ENCODE measurements at places on chromosomes 11 and 22. TPM values are rescaled to one million over a fixed set of nuclear protein-coding genes. Genes with fewer than 3 reads are reported as not detected.

OR52E2 gene
- not detected for total RNA-seq

C22orf23 gene
- total RNA-seq: not detected

SERHL2 gene
- 5.1 TPM for total RNA-seq

PGA5 gene
- not detected for total RNA-seq

TREH gene
- total RNA-seq: not detected

DNA sequence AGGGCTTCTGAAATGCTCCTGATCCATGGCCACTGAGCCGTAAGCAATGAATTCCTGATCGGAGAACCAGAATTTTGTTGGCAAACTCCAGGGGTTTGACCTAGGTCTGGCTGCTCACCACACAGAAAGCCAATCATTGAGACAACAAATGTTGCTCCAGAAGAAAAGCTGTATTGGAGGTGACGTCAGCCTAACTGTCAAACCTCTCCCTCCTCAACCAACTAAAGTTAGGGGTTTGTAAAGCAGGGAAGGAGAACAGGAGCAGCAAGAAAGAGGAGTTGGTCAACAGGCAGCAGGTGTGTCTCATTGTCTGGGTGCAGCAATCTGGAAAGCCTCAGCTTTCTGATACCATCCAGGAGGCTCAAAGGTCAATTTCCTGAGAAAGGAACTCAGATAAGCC, 133.7 kb upstream of the SEZ6L start:
- H3K36me3 ChIP-seq: peaks cover 14% of the 10 kb centered on the region
- H3K27ac ChIP-seq: no peak overlapping the region
- no peaks in the 10 kb centered on the region for H3K4me1 ChIP-seq
- peaks cover 14% of the 10 kb centered on the region for H3K27me3 ChIP-seq
- DNase-seq: no peak

DNA sequence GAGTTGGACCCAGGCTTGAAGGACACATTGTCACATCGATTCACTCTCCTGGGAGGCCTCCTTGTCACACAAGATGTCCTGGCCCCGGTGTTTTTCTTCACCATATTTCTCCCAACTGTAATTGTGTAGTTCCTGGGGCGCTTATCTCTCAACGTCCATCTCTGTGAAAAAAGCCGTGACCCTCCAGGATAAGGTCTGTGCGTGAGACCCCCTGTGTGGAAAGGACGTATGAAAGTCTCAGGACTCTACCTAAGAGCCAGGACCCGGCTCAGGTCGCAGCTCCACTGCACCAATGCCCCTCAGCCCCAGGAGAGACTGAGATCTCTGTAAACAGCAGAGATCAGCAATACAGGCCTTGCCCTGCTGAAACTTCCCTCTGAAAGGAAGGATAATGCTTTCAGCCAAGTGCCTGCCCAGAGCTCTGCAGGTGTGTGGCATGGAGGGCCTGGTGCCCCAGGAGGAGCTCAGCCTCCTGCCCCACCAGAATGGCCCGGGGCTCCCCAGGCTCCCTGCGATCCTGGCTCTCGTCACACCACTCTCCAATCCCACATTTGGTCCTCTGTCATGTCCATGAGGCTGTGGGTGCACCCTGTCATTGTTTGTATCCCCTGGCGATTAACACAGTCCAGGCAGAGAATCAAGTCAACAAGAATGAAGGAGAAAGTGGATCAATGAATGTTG, 119.2 kb upstream of the TMEM45B start:
- no peak overlapping the region for H3K27ac ChIP-seq
- H3K36me3 ChIP-seq: no peaks in the 10 kb centered on the region
- no peak overlapping the region for H3K4me3 ChIP-seq
- no peaks in the 10 kb centered on the region for H3K27me3 ChIP-seq
- no peak for DNase-seq

- peaks cover 7% of the 10 kb centered on the region for H3K4me1 ChIP-seq
- no peak for DNase-seq
- H3K36me3 ChIP-seq: no peaks in the 10 kb centered on the region
- H3K4me3 ChIP-seq: no peak overlapping the region
These were observed 157.0 kb upstream of the TIMP3 start for GRCh38 chr22:32644252-32645100.

- peak overlapping the region; percentile 29 for H3K27ac ChIP-seq
- H3K27me3 ChIP-seq: no peaks in the 10 kb centered on the region
- no peak overlapping the region for H3K4me3 ChIP-seq
- DNase-seq: no peak
- H3K4me1 ChIP-seq: peaks cover 14% of the 10 kb centered on the region
These were observed 204.3 kb downstream of the TENM4 start for GRCh38 chr11:79236541-79236971.

GRCh38 chr11:59706518-59707285, 6.9 kb downstream of the OR10V1 start:
- DNase-seq: no peak
- H3K27me3 ChIP-seq: peaks cover 3% of the 10 kb centered on the region
- H3K4me3 ChIP-seq: no peak overlapping the region
- no peak overlapping the region for H3K27ac ChIP-seq
- H3K36me3 ChIP-seq: no peaks in the 10 kb centered on the region

DNA sequence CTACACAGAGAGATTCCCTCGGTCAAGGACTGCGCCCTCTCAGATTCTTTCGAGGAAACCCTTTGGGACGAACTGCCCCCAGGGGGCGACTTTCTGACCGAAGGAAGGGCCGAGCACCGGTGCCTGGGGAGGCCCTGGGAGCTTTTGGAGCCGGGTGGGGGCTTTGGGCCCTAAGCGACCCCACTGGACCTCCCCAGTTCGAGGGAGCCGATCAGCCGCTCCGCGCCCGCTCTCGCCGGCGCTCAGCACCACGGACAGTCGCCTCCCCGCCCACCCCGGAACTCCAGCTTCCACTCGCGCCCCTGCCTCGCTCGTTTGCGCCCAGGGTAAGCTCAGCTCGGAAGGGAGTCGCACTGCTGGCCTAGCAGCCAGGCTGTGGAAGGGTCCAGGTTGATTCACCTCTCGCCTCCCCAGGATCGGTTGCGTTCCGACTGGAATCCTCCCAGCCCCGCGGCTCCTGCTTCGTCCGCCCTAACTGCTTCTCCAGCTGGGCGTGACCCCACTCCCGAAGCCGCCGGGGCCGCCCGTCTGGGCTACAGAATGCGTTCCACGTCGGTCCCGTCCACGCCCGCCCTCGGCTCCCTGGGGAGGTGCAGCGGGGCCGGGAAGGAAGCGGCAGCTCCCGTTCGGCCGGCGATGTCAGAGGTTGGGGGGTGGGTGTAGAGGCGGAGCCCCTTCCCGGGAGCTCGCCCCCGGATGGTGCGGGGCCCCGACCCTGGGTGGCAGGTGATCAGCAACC, 428 bp downstream of the SCN3B start:
- H3K27ac ChIP-seq: peak overlapping the region; percentile 39
- DNase-seq: no peak
- H3K4me3 ChIP-seq: peak overlapping the region; percentile 57
- H3K27me3 ChIP-seq: no peaks in the 10 kb centered on the region
- H3K4me1 ChIP-seq: peaks cover 22% of the 10 kb centered on the region
- H3K36me3 ChIP-seq: no peaks in the 10 kb centered on the region

GRCh38 chr11:119615882-119616196, 113.2 kb downstream of the NECTIN1 start:
- no peaks in the 10 kb centered on the region for H3K27me3 ChIP-seq
- H3K4me1 ChIP-seq: no peaks in the 10 kb centered on the region
- H3K36me3 ChIP-seq: no peaks in the 10 kb centered on the region
- no peak overlapping the region for H3K4me3 ChIP-seq
- no peak overlapping the region for H3K27ac ChIP-seq
- DNase-seq: no peak

- H3K36me3 ChIP-seq: no peaks in the 10 kb centered on the region
- DNase-seq: no peak
- H3K4me3 ChIP-seq: no peak overlapping the region
- H3K4me1 ChIP-seq: no peaks in the 10 kb centered on the region
These were observed 205.9 kb downstream of the ST3GAL4 start for GRCh38 chr11:126561327-126561893.

DNA sequence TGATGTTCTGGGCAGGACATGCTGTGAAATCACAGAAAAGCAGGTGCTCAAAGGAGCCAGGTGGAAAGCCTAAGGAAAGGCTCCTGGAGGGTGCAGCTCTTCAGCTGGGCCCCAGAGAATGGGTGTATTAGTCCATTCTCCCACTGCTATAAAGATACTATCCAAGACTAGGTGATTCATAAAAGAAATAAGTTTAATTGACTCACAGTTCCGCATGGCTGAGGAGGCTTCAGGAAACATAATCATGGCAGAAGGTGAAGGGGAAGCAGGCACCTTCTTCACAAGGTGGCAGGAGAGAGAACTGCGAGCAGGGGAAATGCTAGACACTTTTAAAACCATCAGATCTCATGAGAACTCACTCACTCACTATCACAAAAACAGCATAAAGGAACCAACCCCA, 43.1 kb upstream of the DEUP1 start:
- no peak overlapping the region for H3K27ac ChIP-seq
- no peaks in the 10 kb centered on the region for H3K36me3 ChIP-seq
- DNase-seq: no peak
- no peaks in the 10 kb centered on the region for H3K27me3 ChIP-seq

- H3K27ac ChIP-seq: no peak overlapping the region
- no peaks in the 10 kb centered on the region for H3K36me3 ChIP-seq
- H3K4me1 ChIP-seq: no peaks in the 10 kb centered on the region
- no peaks in the 10 kb centered on the region for H3K27me3 ChIP-seq
- DNase-seq: no peak
- H3K4me3 ChIP-seq: no peak overlapping the region
These were observed 427.9 kb downstream of the JRKL start for GRCh38 chr11:96817482-96818399.

DNA sequence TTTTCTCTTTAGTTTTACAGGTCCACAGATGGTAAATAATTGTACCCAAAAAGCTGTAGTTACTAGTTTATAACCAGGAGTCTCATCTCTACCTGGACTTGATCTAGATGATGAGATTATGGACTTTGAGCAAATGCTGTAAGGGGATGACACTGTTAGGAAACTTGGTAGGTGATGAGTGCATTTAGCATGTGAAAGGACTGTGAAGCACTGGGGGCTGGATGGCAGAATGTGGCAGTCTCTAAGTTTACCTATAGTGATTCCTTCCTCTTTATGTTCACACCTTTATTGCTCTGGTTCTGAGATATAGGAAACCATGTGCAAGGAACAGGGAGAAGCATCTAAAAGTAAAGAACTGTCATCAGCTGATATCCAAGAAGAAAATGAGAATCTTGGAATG, 230.7 kb upstream of the CHORDC1 start:
- H3K4me3 ChIP-seq: no peak overlapping the region
- no peak overlapping the region for H3K27ac ChIP-seq
- H3K27me3 ChIP-seq: no peaks in the 10 kb centered on the region

- H3K4me3 ChIP-seq: no peak overlapping the region
- DNase-seq: no peak
- H3K36me3 ChIP-seq: no peaks in the 10 kb centered on the region
- H3K4me1 ChIP-seq: peaks cover 54% of the 10 kb centered on the region
- peak overlapping the region; percentile 83 for H3K27ac ChIP-seq
- H3K27me3 ChIP-seq: no peaks in the 10 kb centered on the region
These were observed 11.7 kb upstream of the SORL1-AS1 start for GRCh38 chr11:121464352-121464946.

- H3K4me3 ChIP-seq: no peak overlapping the region
- H3K36me3 ChIP-seq: no peaks in the 10 kb centered on the region
- DNase-seq: no peak
- no peaks in the 10 kb centered on the region for H3K27me3 ChIP-seq
- H3K27ac ChIP-seq: peak overlapping the region; percentile 89
These were observed 16.0 kb downstream of the TXN2 start for GRCh38 chr22:36465232-36466021.

DNA sequence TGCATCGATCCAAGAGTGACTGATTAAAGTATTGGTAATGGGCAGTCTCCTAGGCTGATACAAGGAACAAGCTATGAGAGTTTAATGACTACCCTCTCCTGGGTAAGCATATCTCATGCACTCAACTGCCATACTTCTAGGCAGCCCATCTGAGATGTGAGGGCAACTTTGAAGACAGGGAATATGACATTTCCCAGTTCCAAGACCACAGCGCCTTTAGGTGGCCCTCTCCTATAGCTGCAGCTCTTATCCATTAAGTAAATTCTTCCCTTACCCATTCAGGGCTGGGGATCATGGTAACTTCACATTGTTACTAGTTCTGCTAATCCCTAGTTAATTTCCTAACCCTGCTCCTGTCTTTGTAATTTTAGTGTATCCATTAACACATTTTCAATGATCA, 157.3 kb upstream of the CTSC start:
- no peaks in the 10 kb centered on the region for H3K4me1 ChIP-seq
- H3K36me3 ChIP-seq: no peaks in the 10 kb centered on the region
- H3K4me3 ChIP-seq: no peak overlapping the region
- H3K27ac ChIP-seq: no peak overlapping the region

DNA sequence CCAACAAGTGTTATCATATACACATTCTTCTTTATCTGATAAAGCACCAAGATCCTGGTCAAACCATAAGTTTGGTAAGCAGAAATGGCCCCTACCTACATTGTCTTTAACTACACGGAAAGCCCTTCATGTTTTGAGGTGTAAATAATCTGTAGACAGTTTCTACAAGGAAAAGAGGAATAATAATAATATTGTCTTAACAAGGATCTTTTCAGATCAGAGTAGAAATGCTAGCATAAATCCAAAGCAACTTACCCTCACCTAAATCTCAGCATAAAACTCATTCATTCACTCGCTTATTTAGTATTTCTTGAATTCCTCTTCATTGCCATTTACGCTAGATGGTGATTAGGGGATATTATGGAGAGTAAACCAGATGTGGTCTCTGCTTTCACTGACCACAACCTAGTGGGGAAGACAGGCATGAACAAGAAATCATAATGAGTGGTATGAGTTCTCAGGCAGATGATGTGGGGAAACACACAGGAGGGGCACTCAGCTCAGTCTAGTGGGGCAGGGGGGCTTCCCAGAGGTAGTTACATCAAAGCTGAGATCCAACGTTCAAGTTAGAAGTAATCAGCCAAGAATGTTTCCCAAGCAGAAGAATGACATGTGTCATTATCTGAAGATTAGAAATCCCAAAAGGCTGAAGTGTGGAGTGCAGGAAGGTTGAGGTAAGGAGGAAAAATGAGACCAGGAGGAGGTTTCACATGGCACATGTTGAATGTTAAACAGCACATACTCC, 65.4 kb upstream of the ZC3H12C start:
- no peaks in the 10 kb centered on the region for H3K27me3 ChIP-seq
- H3K4me3 ChIP-seq: no peak overlapping the region
- H3K36me3 ChIP-seq: no peaks in the 10 kb centered on the region

All from esophagus muscularis mucosa (tissue), 4 donors.